CD8-positive, alpha-beta memory T cell (primary cell): ENCODE measurements at places on chromosomes 1 and 21. TPM values are rescaled to one million over a fixed set of nuclear protein-coding genes. Genes with fewer than 3 reads are reported as not detected.

DNA sequence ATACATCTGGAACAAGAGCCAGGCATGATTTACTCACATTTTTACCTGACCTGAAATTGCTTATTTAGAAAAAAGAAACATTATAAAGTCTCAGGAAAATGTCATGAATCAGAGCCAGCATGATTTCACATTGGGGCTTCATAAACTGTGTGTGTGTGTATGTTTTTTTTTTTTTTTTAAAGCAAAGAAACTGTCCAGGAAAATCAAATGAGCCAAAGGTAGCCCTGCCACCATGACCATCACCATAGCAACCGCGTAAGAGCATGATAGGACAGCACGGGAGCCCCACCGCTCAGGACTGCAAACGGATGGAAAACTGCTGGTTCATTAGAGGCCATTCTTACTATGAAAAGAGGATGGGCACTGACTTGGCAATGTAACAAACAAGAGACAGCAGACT is 139.2 kb downstream of the NTMT2 start:
- no peak for DNase-seq
- H3K4me3 ChIP-seq: no peak overlapping the region
- H3K27ac ChIP-seq: no peak overlapping the region
- no peaks in the 10 kb centered on the region for H3K36me3 ChIP-seq

DNA sequence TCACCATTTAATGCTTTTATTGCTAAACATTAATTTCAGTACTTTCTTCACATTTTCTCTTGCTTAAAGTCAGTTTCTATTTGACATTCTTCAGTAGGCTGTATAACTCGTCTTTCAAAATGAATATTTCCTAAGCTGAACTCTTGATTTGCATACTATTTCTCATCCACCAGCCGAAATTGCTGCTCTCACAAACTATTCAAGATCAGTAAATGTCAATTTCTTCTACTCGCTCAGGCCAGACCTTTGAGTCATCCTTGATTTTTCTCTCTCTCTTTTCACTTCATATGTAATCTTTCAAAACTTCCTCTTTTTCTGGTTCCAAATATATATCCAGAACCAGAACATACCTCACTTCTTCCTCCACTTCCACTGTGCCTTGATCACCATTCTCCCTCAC is 990.0 kb downstream of the KCNT2 start:
- no peaks in the 10 kb centered on the region for H3K27me3 ChIP-seq
- DNase-seq: no peak
- H3K4me3 ChIP-seq: no peak overlapping the region
- no peaks in the 10 kb centered on the region for H3K36me3 ChIP-seq
- no peaks in the 10 kb centered on the region for H3K4me1 ChIP-seq
- no peak overlapping the region for H3K27ac ChIP-seq

DNA sequence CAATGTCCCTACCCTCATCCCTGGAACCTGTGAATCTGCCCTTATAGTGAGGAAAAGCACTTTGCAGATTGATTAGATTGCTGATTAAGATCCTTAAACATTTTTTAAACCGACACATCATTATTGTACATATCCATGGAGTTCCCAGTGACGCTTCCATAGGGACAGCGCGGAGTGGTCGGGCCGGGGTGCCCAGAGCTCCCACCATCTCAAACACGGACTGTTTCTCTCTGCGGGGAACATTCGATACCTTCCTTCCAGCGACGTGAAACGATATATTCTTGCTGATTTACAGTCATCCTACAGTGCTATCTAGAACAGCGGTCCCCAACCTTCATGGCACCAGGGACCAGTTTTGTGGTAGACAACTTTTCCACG is 4.0 kb downstream of the KRTAP10-12 start:
- no peaks in the 10 kb centered on the region for H3K36me3 ChIP-seq
- DNase-seq: no peak
- no peak overlapping the region for H3K4me3 ChIP-seq
- H3K27ac ChIP-seq: no peak overlapping the region

GRCh38 chr1:53604291-53604919 is 134.6 kb downstream of the GLIS1 start:
- H3K36me3 ChIP-seq: no peaks in the 10 kb centered on the region
- H3K4me1 ChIP-seq: peaks cover 32% of the 10 kb centered on the region
- no peaks in the 10 kb centered on the region for H3K27me3 ChIP-seq

- peaks cover 22% of the 10 kb centered on the region for H3K4me1 ChIP-seq
- H3K27me3 ChIP-seq: no peaks in the 10 kb centered on the region
- no peak for DNase-seq
- peaks cover 9% of the 10 kb centered on the region for H3K36me3 ChIP-seq
- no peak overlapping the region for H3K27ac ChIP-seq
These were observed 47.7 kb downstream of the PPIAL4G start for GRCh38 chr1:148435406-148435805.

DNA sequence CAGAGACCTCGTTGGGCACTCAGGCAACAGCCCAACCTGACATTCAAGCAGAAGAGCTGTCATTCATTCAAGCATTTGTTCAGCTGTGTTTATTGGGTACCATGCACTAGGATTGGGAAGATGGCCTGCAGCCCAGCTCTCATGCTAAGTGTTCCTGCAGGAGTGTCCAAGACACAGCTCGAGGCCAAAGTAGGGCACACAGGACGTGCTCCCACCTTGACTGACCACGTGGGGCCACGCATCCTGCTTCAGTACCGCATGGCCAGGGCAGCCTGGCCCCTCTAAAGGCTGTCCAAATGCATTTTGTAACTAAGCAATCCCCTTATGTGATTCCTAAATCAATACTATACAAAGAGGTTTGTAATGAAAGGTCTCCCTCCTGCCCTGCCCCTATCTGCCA is 9.7 kb downstream of the PYCR2 start:
- no peaks in the 10 kb centered on the region for H3K27me3 ChIP-seq
- no peak overlapping the region for H3K27ac ChIP-seq
- H3K4me3 ChIP-seq: no peak overlapping the region
- no peak for DNase-seq
- H3K4me1 ChIP-seq: peaks cover 21% of the 10 kb centered on the region
- no peaks in the 10 kb centered on the region for H3K36me3 ChIP-seq

GRCh38 chr1:188762166-188762743 is 1715.4 kb downstream of the BRINP3 start:
- no peaks in the 10 kb centered on the region for H3K27me3 ChIP-seq
- H3K36me3 ChIP-seq: no peaks in the 10 kb centered on the region
- H3K4me1 ChIP-seq: no peaks in the 10 kb centered on the region
- no peak overlapping the region for H3K27ac ChIP-seq
- no peak overlapping the region for H3K4me3 ChIP-seq

DNA sequence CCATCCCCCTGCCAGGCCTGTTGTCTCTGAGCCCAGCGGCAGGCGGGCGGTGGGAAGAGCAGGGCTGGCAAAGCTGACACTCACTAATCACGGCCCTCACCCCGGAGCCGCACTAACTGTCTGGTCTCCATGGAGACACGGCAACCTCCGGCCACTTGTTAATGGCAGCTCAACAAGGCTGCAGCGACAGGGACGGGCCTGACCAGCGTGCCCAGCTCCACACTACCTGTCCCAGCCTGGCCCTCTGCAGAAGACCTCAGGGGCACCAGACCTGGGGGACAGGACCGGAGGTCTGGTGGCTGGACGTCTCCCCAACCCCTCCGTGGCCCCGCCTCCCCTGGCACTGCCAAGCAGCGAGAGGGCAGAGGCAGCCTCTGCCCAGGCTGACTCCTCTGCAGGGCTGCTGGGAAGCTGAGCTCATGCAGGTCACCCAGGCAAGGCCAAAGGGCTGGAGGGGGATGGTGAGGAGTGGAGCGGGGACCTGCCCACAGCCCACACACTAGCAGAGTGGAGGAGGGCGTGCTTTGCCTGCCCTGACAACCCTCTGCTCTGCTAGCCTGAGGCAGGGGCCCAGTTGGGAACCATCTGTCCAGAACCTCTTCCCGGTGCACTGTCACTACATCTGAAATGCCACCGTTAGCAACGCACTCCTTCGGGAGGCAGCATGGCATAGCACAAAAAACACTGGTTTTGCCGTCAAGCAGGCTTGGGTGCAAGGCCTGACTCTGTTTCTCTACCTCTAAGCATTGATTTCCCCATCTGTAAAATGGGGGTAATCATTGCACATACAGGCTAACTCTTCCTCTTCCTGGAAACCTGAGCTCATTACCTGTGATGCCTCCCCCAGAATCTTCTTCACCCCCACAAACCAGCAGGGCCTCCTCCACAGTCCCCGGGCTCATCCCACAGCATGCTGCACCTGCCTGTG is 29.6 kb upstream of the WASF2 start:
- DNase-seq: no peak
- no peak overlapping the region for H3K4me3 ChIP-seq
- peaks cover 54% of the 10 kb centered on the region for H3K4me1 ChIP-seq
- H3K27ac ChIP-seq: no peak overlapping the region
- no peaks in the 10 kb centered on the region for H3K36me3 ChIP-seq

DNA sequence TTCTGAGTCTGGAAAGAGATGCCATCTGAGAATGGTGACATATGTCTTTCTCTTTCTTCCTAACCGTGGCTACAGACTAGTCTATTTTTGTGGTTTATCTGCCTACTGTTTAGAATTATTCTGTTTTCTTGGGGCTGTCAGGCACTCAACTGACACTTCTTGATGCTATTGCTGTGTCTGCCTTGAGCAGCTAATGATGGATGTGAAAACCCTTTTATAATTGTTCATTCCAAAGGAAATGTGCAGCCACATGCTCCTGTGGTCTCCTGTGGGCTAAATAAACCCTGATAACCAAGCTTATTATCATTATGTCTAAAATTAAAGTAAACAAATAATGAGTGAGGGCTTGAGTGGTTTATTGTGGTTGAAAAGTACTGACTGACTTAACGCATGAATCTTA is 52.7 kb upstream of the CXADR start:
- H3K4me1 ChIP-seq: no peaks in the 10 kb centered on the region
- no peak for DNase-seq
- H3K36me3 ChIP-seq: no peaks in the 10 kb centered on the region

DNA sequence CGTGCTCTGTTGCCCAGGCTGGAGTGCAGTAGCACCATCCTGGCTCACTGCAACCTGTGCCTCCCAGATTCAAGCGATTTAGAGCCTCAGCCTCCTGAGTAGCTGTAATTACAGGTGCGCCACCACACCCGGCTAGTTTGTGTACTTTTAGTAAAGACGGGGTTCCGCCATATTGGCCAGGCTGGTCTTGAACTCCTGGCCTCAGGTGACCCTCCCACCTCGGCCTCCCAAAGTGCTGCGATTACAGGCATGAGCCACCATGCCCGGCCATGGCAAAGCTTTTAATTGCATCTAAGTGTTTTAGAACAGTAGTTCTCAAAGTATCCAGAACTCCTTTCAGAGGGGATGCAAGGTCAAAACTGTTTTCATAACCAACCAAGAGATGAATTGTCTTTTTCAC is 25.1 kb upstream of the IFNGR2 start:
- no peak for DNase-seq
- peaks cover 34% of the 10 kb centered on the region for H3K4me1 ChIP-seq
- H3K27me3 ChIP-seq: no peaks in the 10 kb centered on the region
- H3K27ac ChIP-seq: no peak overlapping the region
- H3K36me3 ChIP-seq: no peaks in the 10 kb centered on the region

GRCh38 chr1:177165069-177165439 is 542 bp upstream of the ASTN1 start:
- DNase-seq: no peak
- H3K27me3 ChIP-seq: no peaks in the 10 kb centered on the region
- H3K27ac ChIP-seq: no peak overlapping the region

- H3K36me3 ChIP-seq: peaks cover 42% of the 10 kb centered on the region
- no peak overlapping the region for H3K4me3 ChIP-seq
- H3K4me1 ChIP-seq: peaks cover 54% of the 10 kb centered on the region
- H3K27me3 ChIP-seq: no peaks in the 10 kb centered on the region
These were observed 7.3 kb upstream of the PMVK start for GRCh38 chr1:154943649-154944400.

DNA sequence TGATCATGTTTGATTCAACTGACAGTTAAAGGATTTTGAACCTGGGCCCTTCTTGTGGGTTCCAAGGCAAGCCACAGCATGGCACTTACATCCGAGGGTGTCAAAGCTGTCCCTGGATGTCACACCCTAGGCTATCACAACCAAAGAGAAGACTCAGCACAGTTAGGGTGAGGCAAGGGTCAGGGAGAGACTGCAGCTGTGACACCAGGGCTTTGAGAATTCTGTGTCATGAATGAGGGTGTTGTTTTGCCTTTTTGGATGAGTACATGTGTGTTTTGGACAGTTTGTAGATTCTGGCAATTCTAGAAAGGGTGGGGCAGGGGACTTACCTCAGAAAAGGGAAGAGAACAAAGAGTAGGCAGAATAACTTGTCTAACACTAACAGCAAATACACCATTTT is 37.8 kb upstream of the ZNF326 start:
- no peaks in the 10 kb centered on the region for H3K36me3 ChIP-seq
- no peak overlapping the region for H3K4me3 ChIP-seq
- H3K4me1 ChIP-seq: peaks cover 14% of the 10 kb centered on the region
- DNase-seq: no peak
- no peak overlapping the region for H3K27ac ChIP-seq

- H3K4me1 ChIP-seq: no peaks in the 10 kb centered on the region
- no peak overlapping the region for H3K27ac ChIP-seq
- no peak overlapping the region for H3K4me3 ChIP-seq
These were observed 95.5 kb upstream of the IVNS1ABP start for GRCh38 chr1:185412385-185413087.

DNA sequence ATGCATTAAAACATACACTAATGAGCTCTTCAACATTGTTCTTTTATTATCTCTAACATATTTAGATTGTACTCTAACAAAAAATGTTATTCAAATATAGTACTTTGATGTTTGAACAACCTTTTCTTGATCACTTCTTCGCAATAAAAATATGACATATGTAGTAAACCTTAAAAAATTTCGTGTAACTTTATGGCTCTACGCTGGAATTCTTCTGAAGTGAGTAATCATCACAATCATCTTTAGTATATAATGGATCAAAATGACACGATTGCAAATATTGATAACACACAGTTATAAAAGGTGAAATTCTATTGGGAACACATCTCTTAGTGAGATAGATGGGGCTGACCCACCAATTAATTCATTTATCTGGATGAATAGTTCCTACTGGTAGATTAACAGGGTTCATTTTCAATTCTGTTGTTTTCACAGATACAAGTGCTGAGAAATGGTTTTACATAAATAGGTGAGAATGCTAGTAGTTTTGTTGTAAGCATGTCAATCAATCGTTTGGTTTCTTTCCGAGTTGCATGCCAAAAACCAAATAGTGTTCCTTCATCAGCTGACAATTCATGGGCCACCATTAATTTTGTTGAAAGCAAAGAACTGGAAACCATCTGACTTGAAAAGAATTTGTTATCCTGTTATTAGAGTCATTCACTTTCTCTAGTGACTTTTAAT is 1.5 kb upstream of the ZMPSTE24 start:
- H3K36me3 ChIP-seq: peaks cover 14% of the 10 kb centered on the region
- peaks cover 25% of the 10 kb centered on the region for H3K4me1 ChIP-seq

DNA sequence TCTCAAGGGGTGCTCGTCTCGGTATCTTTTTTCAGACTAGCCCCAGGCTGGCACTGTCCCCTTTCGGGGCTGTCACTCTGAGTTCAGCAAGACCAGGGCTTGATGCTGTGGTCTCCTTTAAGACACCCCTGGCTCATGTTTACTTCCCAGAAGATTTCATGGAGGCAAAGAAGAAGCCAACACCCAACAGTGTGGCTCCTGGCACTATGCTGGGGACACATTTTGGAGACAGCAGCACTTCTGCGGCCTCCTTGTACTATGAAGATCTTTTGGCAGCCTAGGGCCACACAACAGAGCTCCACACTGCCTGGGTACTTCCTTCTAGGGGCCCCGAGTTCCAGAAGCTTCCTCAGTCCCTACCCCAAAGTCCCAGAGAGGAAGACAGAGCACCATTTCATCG is 24.6 kb downstream of the ECE1 start:
- no peak for DNase-seq
- H3K4me3 ChIP-seq: no peak overlapping the region
- H3K27ac ChIP-seq: no peak overlapping the region
- peaks cover 28% of the 10 kb centered on the region for H3K36me3 ChIP-seq

Gene BCL2L15
- 1.2 TPM for total RNA-seq

Gene CHI3L1
- total RNA-seq: not detected

Gene MKNK1
- 27.9 TPM for total RNA-seq

Gene COX20
- total RNA-seq: 35.7 TPM

Gene SPATA45
- total RNA-seq: not detected
